ENCODE measurements at places on chromosomes 6 and 20.
A peak's percentile ranks its signal among the peaks of the same experiment; 100 is the strongest.

GRCh38 chr6:88359530-88360202 is 193.5 kb upstream of the CNR1 start:
- DNase-seq, result no peak

DNA sequence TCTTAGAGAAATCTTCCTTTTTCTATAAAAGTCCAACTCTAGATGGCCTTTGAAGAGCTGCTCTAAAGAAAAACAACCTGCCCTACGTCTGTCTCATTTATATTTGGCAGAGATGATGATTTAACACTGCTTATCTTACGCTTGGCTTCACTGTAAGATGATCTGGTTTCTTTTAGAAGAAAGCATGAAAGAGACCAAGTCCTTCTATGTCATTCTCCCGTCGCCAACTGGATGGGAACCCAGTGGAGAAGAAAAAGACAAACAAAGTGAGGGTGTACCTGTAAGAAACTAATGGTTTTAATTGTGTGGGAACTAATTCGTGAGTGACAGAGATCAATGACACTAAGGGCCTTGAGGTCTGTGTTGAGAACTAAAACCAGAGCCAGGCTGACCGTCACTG is 92.8 kb downstream of the MBOAT1 start:
- DNase-seq, result no peak

- no peak for DNase-seq
Observed at GRCh38 chr20:54051068-54051467, 19.3 kb downstream of the BCAS1 start.

DNA sequence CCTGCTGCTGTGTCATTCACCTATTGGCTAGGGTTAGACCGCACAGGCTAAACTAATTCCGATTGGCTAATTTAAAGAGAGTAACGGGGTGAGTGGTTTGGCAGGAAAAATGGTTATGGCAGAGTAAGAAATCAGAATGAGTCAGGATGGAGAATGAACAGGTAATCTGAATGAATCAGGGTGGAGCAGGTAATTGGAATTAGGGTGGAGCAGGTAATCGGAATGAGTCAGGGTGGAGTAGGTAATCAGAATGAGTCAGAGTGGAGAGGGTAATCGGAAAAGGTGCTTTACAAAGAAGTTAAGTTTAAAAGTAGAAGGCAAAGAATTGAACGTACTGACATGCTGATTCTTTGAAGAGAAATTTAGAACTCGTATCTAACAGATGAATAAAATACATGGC is 11.7 kb downstream of the SLC35A1 start:
- DNase-seq, result peak; percentile 83

DNA sequence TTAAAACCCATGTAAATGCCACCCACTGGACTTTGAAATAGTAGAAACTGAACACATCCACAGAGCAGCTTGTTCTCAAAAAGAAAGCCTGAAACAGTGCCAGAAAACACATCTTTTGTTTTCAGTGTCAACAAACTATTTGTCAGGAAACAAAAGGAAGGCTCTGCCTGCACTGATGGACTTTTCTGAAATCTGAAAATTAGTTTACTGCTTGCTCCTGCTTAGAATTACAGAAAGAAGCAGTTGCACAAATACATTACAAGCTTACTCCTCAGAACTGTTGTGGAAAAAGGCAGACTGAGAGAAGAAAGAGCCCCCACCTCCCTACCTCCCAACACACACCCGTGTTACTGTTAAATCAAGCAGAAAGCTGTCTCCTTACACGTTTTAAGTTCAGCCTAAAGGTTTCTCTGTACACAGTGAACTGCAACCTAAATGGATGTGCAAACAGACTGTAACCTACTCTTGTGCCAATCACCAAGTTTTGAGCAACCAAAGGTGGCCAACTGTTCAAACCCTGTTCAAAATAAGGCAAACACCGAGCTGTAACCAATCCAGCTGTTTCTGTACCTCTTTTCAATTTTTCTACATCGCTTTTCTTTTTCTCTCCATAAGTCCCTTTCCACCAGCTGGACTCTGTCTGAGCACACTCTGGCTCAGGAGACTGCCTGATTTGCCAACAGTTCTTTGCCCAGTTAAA is 43.7 kb downstream of the FRK start:
- no peak for DNase-seq

GRCh38 chr6:143845033-143845432 is 1.9 kb downstream of the LTV1 start:
- no peak for DNase-seq

GRCh38 chr6:2061880-2062279 is 183.5 kb downstream of the GMDS start:
- no peak for DNase-seq

- peak; percentile 69 for DNase-seq
Observed at GRCh38 chr6:36227379-36228228, 31.1 kb downstream of the BRPF3 start.

- no peak for DNase-seq
Observed at GRCh38 chr6:4814212-4814611, 38.0 kb downstream of the CDYL start.

DNA sequence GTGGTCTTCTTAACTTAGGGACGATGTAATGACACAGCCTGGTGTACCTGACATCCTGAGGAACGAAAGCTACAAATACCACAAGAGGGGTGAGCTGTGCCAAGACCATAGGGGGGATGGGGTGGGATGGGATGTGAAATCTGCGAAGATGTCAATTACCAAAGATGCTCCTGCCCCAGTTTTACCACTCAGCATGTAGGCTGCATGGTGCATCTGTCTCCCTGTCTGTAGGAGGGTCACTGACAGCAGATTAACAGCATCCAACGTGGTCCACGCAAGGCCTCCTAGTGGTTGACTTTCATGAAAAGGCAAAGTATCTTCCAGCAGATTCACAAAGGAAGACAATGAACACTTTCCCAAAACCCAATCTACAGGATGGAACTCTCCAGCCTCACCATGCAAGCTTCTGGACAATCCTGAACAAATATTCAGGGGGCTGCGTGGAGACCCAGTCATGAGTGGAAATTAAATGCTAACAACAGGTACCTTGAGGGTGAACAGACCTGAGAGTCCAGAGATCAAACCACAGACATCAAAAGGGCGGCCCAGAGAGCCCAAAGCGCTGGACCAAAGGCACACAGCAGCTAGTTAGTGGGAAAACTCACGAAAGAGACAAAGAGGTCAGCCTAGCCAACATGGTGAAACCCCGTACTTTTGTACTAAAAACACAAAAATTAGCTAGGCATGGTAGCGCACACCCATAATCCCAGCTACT is 44.4 kb downstream of the ZMYND8 start:
- no peak for DNase-seq

DNA sequence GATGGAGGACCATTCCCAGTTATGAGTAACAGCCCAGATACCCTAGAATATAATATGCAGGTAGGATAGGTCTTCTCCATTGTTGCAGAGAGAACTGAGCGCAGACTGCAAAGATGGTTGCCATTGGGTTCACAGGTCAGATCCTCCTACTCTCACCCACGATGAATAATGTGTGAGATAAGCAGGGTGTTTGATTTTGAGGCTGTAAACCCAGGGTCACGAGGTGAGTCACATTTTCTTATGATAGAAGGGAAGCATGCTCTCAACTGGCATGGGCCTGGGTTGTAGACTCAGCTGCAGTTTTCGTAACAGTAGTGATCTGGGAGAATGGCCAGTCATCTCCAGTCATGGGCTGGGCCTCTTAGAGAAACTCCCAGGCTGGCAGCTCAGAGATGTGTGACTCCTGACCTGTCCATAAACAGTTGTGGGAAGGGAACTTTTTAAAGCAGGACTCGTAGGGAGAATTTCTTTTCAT is 74.2 kb downstream of the CD164 start:
- DNase-seq, result peak; percentile 58

GRCh38 chr20:62303340-62304226 is 786 bp downstream of the ADRM1 start:
- DNase-seq, result peak; percentile 24

DNA sequence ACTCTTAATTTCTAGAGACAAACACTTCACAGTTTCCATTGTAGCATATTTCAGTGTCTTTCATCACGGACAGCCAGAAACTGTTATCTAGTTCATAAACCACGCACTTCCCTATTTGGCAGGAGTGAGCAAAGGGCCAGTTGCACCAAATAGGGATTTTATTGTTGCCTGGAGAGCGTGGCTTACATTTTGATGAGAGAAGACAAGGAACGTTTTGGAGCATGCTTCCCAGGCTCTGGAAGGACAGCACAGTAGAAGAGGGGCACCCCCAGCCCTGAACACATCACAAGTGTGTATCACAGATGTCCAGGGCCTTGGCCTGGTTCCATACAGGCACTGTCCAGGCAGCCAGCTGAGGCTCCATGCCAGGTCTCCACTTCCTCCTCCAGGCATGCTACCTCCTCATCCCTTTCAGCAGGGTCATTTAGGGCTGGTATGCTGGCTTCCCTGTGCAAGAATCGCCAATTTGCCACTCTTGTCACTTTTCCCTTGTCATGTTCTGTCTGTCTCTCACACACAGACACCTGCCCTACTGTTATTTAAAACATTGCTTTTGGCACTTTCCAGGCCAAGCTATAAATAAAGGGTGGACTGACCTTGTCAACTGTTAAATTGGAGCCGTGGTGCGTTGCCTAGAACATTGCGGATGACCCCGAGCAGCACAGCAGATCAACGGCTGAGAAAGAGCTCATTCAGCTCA is 235.0 kb upstream of the GMDS start:
- no peak for DNase-seq

GRCh38 chr6:32462609-32463008 is 22.9 kb downstream of the HLA-DRA start:
- DNase-seq, result peak; percentile 5

DNA sequence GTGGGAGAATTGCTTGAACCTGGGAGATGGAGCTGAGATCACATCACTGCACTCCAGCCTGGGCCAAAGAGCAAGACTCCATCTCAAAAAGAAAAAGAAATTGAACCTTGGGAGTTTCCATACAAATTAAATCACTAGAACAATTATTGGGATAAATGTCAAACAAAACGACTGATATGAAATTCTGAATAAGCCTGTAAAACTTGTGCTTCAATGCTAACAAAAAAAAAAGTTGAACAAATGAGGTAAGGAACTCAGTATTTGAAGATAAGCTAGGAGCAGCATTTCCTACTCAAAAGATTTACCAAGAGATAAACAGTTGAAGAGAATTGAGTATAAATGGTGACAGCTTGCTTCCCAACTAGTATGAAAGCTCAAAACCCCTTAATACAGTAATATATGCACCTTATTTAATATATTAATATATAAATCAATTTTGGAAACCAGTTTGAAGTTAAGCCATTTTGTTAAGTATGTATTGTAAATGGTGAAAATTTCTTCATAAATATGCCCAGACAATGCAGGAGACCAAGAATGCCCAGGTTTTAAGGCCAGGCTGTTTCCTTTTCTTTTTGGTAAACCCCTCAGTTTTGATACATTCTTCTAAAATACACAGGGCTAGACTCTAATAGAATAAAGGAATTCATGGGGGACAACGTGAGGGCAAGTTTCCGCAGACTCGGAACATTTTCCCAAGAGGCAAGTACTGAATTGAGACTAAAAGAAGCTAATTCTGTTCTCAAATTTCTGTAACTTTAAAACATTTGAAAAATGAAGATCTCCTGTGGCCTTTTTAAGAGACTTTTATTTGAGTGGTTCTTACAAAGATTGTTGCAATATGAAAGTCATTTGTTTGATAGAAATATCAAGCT is 3.9 kb downstream of the ROMO1 start:
- no peak for DNase-seq

- DNase-seq, result no peak
Observed at GRCh38 chr20:20490673-20491072, 122.8 kb downstream of the INSM1 start.

DNA sequence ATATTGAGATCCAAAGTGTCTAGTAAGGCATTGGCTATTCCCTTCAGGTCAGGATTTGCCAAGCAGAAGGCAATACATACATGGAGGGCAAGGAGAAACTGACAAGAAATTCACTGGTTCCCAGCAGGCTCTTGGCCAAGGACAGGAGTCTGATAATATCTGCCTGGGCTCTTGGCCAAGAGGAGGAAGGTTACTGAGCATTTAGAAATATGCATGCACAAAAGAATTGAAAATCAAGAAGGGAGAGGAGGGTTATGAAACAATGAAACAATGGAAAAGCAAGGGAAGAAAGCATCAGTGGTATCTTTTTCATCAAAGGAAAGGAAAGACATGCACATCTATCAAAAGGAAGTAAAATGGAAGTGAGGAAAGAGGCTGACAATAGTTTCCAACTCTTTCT is 42.4 kb downstream of the ARHGAP18 start:
- peak; percentile 57 for DNase-seq

DNA sequence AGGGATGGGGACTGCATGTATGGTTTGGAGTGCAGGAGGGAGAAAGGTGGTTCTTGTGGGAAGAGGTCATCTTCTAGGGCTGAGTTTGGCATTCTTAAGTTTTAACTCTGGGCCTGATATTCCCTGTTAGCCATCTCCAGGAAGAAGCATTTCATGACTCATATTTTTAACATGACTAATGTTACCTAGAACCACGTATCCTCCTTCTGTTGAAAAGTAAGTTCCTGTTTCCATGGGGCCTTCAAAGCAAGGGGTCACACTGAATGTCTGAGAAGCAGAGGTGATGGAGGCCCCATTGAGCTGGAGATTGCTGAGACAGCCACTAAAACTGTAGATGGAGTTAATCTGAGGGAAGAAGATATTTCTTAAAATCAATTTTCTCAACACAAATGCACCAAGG is 30.2 kb downstream of the FAM229B start:
- peak; percentile 37 for DNase-seq

DNA sequence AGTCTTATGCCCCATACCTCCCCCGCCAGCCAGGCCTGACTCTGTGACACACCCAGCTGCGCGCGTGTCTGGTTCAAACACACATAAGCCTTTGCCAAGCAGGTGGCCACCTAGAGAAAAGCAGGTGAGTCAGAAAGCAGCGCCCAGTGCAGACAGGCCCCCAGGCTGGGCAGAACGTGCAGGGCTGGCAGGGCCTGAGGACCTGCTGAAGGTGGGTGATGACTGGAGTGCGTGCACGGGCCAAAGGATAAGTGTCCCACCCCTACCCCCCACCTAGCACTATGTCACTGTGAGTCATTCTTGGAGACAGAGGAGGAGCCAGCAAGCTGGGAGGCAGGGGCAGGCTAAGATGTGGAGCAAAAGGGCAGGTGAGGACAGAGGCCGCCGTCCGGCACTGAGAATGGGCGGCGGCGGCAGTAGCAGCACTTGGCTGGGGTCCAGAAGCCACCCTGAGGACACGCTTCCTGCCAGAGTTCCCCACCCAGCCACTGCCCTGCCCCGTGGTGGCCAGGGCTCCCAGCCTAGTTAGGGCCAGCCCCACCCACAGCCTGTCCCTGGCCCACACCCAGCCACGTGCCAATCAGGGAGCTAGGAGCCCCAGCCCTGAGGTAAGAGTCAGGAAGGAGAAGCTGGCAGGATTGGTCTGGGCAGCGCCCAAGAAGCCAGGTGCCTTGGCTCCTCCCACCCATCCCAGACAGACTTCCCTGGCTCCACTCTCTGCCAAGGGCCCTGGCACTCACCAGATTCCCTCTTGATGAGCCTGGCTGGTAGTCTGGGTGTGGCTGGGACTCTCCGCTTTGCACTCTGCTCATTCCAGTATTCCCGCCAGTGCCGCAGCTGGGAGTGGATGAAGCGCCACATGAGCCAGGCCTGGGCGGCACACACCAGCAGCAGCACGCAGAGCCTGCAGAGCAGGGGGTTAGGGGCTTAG is 72.7 kb downstream of the TRAM2 start:
- DNase-seq, result peak; percentile 99

GRCh38 chr6:140987364-140988155 is 1145.2 kb upstream of the GJE1 start:
- no peak for DNase-seq

- no peak for DNase-seq
Observed at GRCh38 chr20:3123542-3123941, 36.1 kb downstream of the FASTKD5 start.

- DNase-seq, result peak; percentile 23
Observed at GRCh38 chr6:158457616-158458278, 102.1 kb upstream of the TMEM181 start.

GRCh38 chr6:132087391-132087790 is 136.2 kb upstream of the CCN2 start:
- DNase-seq, result no peak

GRCh38 chr20:18436847-18437246 is 30.0 kb downstream of the DZANK1 start:
- DNase-seq, result no peak

All from mammary epithelial cell (primary cell).